GM04504 (cell line): ENCODE measurements at places on chromosomes 2 and 18.

DNA sequence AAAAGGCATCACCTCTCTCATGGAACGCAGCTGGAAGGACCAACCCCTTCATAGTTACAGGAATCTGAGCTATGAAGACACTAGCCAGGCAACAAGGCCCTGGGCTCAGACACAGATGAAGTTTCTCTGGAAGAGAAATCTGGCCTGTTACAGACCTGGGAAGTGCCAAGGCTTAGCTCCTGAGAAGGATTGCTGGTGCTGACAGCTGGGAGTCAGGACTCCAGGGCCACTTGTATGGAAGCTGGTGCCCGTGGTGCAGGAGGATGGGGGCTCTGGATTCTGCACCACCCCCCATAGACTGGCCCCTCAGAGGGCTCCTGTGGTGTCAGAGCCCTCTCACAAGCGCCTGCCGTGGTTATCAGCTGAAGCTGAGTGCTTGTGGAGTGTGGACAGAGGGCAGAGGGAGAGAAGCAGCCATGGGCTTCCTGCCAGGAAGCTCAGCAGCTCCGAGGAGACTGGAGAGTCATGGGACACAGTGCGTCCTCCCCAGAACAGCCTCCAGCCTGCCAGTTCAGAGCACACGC lies 87.3 kb upstream of the LCLAT1 start:
- DNase-seq, result no peak

- DNase-seq, result no peak
These were observed 5.8 kb downstream of the SP3 start for GRCh38 chr2:173959358-173959884.

DNA sequence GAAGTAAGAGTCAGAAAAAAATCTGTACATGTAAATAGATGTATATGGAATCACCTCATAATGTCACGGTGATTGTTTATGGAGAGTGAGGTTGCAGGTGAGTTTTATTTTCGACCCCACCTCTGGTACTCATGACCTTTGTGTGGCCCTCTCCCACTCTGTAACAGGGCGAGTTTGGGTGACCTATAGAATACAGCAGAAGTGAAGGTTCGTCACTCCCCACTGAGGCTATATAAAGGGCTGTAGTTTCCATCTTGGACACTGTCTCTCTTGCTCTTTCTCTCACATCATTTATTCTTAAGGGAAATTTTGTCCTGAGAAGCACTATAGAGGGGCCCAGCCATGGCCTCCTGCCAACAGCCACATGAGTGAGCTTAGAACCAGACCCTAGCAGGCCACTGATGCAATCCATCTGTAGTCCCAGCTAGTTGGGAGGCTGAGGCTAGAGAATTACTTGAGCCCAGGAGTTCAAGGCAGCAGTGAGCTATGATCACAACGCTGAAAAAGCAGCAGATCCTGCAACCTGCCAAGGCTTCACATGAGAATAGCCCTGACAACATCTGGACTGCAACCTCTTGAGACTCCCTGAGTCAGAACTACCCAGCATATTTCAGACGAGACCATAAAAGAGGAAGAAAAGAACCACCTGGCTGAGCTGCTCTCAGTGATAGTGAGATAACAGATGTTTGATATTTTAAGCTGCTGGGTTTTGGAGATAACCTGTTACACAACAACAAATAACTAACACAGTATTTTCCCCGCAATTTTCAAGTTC lies 74.3 kb upstream of the SLC1A4 start:
- DNase-seq, result peak; percentile 10

GRCh38 chr2:23404426-23404825 lies 19.4 kb downstream of the KLHL29 start:
- no peak for DNase-seq

GRCh38 chr18:79508565-79509535 lies 113.1 kb downstream of the NFATC1 start:
- DNase-seq, result no peak

- DNase-seq, result no peak
These were observed 28.8 kb downstream of the TANC1 start for GRCh38 chr2:158997037-158997790.

GRCh38 chr18:9156604-9157249 lies 20.1 kb downstream of the ANKRD12 start:
- DNase-seq, result no peak

DNA sequence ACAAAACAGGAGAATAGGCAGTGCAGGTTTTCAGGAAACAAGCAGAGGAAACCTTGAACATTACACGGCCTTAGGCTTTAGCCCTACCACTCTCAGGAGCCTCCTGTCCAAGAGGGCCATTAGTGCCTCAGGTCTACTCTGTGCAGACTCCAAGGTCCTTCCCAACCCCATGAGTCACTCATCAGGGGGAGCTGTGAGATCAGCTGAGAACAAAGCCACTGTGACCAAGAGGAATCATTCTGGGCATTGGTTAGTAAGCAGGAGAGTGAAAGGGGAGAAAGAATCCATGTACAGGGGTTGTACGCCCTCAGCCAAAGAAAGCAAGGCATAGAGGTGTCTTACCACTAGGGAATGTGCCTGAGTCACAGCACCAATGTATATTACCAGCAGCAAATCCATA lies 680.3 kb downstream of the DPP10 start:
- no peak for DNase-seq

DNA sequence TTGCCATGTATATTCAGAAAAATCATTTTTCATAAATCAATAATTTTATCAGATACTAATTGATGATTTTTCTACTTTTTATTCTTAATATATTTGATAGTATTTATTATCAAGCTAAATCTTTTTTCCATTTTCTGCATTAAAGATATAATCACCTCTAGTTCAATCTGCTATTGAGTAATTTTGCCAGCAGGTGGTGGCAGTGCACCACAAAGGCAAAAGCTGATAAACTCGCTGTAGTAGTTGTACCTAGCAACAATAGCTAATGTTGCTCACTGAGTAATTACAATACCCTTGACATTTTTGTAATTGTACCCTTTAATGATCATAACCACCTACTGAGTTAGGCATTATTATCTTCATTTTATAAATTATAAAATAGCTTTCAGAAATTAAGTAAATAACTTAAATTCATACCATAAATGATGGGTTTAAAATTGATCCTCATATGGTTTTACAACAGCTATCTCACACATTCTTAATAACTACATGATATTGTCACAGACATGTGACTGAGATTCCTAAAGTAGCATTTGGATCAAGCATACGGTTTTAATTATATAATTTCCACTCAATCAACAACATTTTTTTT lies 52.0 kb upstream of the CALCRL start:
- peak; percentile 29 for DNase-seq

DNA sequence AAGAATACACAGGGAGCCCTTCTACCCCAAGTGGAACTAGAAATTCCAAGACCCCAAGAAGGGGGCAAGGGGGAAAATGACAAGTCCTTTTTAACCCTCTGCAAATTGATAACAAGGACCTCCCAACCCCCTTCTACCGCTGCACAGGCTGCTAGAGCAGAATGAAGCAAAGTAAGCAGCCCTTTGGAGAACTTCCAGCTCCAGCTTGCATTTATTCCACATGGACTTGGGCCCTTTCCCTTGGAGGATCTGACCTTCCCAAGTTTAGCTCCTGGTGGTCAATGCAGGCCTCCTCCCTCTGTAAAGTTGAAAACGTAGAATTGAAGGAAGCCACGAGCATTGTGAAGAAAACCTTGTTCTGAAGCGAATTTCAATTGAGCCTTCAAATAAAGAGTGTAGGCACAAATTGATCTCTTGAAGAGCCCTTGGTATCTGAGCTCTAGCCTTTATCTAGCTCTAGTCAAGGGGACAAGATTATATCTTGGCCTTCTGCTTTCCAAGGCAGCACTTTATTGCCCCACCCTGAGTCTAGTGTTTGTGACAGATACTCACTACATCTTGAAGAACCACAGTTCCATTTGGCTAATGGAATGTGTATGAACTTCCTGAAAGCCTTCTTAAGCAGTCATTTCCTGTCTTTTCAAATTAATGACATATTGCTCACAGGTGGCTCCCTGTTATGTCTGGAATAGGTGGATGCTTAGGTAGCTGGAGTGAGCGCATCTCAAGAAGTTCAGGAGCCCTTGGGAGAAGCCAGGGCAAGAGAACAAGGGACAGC lies 37.2 kb downstream of the SLC14A2 start:
- DNase-seq, result no peak

GRCh38 chr2:86397986-86398385 lies 43.2 kb upstream of the KDM3A start:
- no peak for DNase-seq

GRCh38 chr18:62732617-62733016 lies 17.3 kb downstream of the PHLPP1 start:
- DNase-seq, result no peak

DNA sequence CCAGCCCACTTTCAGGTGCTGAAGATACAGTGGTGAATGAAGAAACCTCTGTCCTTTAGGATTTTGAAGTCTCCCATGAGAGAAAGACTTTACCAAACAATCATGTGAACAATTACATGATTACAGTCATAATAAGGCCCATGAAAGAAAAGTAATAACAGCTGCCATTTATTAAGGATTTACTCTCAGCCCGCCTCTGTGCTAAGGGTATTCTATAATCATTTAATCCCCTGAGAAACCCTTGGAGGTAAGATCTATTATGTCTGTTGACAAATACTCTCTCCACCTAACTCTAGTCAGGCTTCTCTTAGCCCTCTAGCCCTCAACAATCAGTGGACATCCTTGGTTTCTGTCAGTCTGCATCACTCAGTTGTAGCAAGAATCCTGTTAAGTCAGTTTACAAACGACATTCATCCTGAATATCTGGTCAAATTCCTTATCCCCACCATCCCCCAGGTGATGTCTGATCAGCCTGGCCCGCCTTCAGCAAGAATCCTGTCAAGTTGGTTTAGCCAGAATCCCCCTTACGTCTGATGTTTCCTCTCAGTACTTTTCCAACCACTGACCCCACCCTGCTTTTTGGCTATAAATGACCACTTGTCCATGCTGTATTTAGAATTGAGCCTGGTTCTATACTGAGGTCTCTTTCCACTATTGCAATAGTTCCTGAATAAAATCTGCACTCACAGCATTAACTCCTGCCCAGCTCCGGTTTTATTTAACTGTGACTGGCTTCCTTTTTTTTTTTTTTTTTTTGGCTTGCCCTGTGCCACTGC lies 12.2 kb upstream of the SOCS6 start:
- no peak for DNase-seq

- no peak for DNase-seq
These were observed 2.8 kb downstream of the CRYGB start for GRCh38 chr2:208142925-208143799.

DNA sequence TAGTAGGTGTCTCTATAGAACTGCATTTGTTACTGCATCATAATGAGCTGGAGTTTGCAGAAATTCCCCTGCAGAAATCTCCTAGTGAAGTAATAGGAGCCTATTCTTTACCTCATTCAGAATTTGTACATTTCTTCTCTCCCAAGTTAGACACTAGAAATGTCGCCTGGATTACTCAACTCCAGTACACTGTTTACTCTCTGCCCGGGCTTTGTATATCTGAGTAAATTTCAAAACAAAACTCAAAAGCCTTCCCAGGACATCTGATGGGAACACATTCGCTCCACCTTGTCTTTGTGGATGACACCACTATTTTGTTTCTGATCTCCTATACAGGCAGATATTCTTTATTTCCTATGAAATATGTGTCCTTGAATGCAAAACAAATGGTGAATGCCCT lies 76.8 kb downstream of the POU3F3 start:
- no peak for DNase-seq

DNA sequence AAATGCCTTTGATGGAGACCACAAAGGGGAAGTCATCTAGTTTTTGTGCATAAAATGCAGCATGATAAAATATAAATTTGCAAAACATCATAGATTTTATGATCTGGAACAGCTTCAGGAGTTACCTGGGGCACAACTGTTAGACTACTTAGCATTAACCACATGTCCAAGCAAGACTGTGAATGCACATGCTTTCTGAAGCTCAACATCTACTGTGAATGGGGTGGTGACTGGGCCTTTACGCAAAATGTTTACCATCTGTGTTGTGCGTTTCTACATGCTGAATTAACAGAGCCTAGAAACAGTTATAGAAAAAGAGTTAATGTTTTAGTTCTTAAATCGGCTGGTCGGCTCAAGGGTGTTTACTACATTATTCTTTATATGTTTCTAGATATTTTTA lies 45.5 kb downstream of the KCTD1 start:
- no peak for DNase-seq

DNA sequence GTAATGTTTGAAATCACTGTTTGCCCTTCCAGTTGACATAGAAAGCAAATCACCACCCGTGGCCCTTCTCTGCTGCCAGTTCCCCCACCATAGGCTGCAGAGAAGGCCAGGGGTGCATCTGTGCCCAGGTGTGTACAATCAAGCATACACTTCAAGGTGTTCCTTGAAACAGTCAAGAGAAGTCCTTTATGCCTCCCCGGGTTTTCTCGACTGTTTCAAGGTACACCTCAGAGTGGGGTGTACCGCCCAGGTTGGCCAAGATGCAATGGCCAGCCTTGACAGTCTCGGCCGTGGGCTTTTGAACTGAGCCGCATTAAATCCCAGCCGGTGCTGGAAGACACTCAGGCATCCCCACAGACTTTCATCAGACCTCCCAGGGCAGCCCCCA lies 21.0 kb upstream of the ATP9B start:
- DNase-seq, result no peak

- no peak for DNase-seq
These were observed 16.4 kb upstream of the ST3GAL5 start for GRCh38 chr2:85905187-85905666.

GRCh38 chr18:79543861-79544385 lies 135.7 kb upstream of the CTDP1 start:
- DNase-seq, result no peak

DNA sequence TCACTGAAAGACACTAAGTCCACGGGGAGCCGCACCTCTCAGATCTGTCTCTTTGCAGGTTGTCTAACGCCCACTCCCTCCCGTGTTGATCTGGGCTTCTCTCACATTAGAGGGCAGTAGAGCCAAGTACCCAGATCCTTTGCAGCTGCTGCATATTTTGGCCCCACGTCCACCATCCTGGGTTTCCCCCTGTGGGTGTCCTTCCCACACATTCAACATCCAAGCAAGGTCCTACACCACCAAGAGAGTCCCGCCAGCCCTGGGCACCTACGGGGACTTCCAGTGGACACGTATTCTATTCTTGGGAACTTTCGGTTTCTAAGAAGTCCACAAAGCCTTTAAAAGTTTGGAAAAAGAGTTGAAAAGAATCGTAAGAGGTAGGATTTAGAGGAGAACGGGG lies 116.6 kb downstream of the ATL2 start:
- no peak for DNase-seq

DNA sequence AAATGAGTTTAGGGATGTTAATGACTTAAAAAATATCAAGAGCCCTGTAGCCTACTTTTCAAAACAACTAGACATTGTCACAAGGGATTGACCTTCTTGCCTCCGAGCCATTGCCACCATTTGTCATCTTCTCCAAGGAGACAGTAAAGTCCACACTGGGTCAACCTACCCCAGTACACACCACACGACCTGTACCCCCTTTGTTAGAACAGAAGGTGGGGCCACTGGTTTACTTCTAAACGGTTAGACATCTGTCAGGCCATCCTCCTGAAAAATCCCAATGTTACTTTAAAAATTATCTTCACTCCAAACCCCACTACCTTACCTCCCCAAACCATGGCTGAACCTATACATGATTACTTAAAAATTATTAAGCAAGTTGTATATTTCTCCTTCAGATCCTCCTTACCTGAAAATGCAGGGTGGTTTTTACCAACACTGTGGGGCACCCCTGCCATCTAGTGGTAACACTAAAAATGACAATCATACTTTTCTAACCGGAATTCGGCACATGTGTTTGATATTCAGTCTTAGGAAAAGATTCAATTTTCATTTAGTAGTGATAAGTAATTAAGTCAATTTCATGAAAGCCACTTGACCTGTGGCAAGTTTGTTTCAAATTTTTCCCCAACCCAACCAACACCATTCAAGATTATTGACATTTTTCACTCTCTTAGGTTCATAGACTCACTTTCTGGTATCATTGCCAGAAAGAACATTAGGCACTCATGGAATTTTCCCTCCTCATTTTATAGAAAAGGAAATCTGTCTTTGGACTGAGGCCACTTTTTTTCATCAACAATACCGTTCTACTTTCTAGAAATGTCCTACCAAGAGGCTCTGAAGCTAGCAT lies 265.3 kb upstream of the PKDCC start:
- peak; percentile 7 for DNase-seq
